Cardiac muscle cell (in vitro differentiated cells and primary cell): ENCODE measurements at places on chromosomes 2 and 18.

GRCh38 chr18:37258819-37259218, 306.8 kb downstream of the CELF4 start:
- no peak for DNase-seq

GRCh38 chr2:96662360-96662759, 19.8 kb downstream of the FER1L5 start:
- no peak for DNase-seq

DNA sequence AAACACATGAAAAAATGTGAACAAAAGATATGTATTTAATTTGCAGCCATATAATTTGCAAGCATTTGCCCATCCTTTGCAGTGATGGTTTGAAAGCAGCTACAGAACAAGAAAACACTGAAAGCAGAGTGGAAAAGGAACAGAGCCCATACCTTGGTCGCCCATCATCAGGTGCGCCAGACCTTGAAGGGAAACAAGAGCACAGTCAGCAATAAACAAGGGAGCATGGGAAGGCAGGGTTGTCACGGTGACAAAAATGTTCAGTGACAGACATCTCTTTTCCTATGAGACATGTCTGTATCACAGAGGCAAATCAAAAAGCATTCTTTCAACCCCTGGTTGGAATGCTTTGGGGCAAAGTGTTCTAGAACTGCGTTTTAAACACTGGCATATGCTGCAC, 109.4 kb downstream of the NRXN1 start:
- DNase-seq = no peak

DNA sequence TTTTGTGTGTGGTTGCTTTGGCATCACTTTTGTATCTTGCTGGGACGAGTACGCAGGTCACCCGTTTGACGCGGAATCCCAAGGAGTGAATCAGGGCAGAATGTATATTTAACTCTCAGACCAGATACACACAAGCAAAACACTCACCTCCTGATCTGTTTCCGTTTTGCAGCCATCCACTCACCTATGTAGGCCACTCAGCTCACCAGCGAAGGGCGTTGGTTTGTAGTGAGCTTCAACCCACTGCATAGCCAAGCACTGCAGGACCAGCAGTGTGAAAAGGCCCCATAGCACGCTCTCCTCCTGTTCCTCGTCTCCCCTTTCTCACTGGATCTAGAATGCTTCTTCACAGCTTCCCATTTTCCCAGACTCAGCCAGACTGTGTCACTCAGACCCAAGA, 58.3 kb downstream of the ZNF532 start:
- DNase-seq = no peak

- no peak for DNase-seq
These were observed 100.3 kb downstream of the RAB3GAP1 start for GRCh38 chr2:135152361-135152760.
